Ureter (tissue), 1 donor: ENCODE measurements at places on chromosomes 7 and 10. TPM values are rescaled to one million over a fixed set of nuclear protein-coding genes. Genes with fewer than 3 reads are reported as not detected.

DNA sequence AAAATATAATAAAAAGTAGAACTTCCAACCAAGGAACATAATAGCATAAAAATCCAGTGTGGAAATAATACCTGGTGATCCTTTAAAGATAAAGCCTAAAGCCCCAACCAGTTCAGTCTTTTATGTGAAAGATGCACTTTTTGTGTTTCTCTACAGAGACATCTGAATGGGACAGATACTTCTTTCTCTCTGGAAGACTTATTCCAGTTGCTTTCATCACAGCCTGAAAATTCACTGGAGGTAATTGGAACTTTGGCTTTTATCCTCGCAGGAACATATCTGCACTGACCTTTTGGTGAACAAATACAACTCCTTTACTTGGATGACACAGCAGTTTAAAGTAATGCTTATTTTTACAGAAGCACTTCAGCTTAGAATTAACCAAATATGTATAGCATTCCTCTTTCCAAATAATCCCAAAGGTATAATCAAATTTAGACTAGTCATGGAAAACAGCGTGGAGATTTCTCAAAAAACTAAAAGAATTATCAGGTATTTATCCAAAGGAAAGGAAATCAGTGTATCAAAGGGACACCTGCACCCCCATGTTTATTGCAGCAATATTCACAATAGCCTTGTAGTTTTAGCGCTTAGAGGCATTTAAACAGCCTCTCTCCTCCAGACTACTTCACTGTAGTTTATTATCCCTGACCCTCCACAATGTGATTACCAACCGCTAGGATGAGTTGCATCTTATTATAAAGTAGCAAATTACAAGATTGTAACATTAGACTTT, 16.8 kb downstream of the HNRNPA2B1 start:
- no peak for DNase-seq

DNA sequence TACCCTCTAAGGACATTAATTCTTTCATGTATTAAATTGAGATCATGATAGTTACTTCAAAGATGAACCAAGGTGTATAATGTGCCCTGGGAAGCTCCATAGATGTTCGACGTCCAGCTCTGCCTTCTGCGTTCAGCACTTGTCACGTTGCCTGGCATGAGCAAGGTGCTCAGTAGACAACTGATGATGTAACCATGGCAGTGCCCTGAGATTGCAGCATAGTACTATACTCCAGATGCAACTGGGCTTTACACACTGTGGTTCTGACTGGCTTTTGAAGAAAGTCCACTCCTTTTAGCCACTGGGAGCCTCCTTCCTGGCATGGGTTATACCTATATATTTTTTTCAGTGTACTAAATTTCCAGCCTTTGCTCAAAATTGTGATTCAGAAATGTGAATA, 355.8 kb upstream of the SORCS1 start:
- no peak for DNase-seq

GRCh38 chr7:70833726-70834125, 298.2 kb upstream of the GALNT17 start:
- DNase-seq, result no peak

DNA sequence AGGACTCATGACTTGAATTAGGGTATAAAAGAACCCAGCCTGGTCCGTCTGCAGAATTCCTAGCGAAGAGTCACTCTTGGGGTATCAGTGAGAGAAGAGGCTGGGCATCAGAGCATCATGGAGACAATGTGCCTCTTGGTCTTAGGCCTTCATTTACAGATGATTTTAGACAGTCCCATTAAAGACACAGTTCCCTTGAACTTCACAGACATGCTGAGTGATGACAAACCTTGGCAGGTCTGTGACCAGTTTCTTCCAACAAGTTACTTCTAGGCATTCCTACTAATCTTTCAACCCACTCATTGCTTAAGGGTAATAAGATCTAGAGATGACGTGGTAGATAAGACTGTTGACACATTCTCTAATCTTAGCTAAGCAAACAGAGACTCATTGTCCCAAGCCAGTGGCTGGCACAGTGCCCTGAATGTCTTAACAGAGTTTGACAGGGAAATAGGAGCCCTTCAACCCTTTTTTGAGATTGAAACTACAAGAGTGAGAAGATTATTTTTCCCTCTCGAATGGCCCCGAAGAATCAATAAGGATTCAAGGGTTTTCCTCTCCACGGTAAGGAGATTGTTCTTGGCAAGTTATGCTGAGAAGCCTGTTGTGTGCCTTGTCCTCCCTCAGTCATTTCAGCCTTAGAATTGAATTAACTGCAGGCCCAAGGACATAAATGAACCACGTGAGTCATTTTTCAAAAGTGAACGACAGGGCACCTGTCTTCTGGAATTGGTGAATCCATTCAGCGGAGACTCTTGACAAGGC, 281.1 kb downstream of the CCDC3 start:
- peak; percentile 89 for DNase-seq

DNA sequence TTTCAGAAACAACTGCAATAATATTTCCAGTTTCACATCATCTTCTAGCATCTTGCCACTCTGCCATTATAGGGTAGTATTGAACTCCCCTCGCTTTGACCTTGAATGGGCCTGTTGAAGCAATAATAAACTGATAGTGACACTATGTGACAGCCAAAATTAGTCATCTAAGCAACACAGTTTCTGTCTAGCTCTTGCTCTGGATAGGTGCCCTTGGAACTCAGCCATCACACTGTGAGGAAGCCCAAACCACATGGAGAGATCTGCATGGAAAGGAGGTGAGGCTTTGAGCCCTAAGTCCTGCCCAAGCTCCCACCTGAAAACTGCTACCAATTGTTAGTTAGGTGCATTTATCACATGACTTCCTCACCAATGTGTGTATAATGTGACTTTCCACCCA, 18.1 kb upstream of the KCND2 start:
- no peak for DNase-seq

DNA sequence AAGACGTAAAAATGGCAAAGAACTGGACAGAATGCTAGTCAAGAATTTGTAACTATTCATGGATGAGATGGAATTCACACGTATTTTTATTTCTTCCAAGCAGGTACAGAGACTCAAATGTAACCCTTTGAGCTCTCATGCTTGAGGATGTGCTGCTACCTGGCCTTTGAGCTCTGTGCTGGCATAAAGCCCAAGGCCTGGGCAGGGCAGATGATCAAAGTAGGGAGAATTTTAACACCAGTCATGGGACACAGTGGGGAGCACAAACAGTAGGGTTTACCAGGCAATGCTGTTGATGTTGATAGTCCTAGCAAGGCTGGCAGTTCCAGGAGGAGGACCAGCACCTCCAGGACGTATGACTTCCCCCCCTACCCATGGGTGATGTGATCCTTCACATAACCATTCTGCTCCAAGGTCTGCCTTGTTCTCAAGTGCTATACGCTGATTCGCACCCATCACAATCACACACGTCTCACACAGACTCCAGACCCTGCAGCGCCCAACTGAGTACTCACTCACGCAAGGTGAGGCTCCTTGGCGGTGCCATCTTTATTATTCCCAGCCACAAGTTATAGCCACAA, 48.6 kb upstream of the DLG5 start:
- DNase-seq, result no peak

- DNase-seq, result no peak
Observed at GRCh38 chr10:396535-397220, 261.4 kb downstream of the ZMYND11 start.

- DNase-seq, result no peak
Observed at GRCh38 chr10:30445711-30446110, 11.7 kb downstream of the MAP3K8 start.

Gene HHEX
- 6.3 TPM for total RNA-seq

Gene IKZF1
- 15.2 TPM for total RNA-seq

Gene HYAL4
- 0.23 TPM for total RNA-seq

Gene LRRC61
- total RNA-seq, result 14.1 TPM

Gene ANKRD30A
- not detected for total RNA-seq
